ENCODE measurements at places on chromosomes 5 and 9. TPM values are rescaled to one million over a fixed set of nuclear protein-coding genes. Genes with fewer than 3 reads are reported as not detected.
A peak's percentile ranks its signal among the peaks of the same experiment; 100 is the strongest.

DIRAS2 gene
- not detected for total RNA-seq

AFF4 gene
- 51.0 TPM for total RNA-seq

ADAM19 gene
- 45.1 TPM for total RNA-seq

ZNF883 gene
- total RNA-seq = not detected

PCDHA1 gene
- not detected for total RNA-seq

ANKRD20A1 gene
- 0.05 TPM for total RNA-seq

SLC6A3 gene
- total RNA-seq = 0.23 TPM

GPR151 gene
- not detected for total RNA-seq

QRFP gene
- total RNA-seq = not detected

SLC45A2 gene
- total RNA-seq = not detected

KLHL3 gene
- total RNA-seq = not detected

GRXCR2 gene
- not detected for total RNA-seq

GMCL2 gene
- not detected for total RNA-seq

HTR1A gene
- total RNA-seq = not detected

IRX1 gene
- total RNA-seq = 4.9 TPM

- DNase-seq = no peak
These were observed 43.6 kb upstream of the PCSK1 start for GRCh38 chr5:96476654-96477053.

DNA sequence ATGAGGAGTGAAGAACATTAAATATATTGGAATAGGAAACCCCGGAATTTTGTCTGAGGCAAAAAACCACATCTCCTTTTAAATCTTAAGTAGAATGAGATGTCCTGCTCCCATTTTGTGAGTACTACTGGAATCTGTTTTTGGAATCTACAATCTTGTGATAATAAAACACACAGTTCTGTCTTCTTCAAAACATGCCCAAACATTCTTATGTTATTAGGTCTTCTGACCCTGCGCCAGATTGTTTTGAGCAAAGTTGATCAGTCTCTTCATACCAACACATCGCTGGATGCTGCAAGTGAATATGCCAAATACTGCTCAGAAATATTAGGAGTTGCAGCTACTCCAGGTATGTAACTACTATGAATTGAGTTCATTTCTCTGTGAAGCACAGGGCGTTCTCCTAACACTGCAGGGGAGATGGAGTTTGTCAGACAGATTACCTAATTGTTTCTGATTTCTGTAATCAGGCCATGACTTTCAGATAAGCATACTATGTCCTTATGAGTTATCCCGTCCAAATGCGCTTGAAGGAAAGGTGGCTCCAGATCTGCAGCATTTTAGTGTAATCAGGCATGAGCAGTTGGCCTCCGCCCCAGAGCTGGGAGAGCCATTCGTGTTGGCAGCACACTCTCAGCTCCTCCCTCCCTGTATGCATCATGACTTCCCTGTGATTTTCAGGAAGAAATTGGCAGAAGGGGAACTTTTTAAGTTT lies 88.0 kb downstream of the NLN start:
- DNase-seq = no peak

DNA sequence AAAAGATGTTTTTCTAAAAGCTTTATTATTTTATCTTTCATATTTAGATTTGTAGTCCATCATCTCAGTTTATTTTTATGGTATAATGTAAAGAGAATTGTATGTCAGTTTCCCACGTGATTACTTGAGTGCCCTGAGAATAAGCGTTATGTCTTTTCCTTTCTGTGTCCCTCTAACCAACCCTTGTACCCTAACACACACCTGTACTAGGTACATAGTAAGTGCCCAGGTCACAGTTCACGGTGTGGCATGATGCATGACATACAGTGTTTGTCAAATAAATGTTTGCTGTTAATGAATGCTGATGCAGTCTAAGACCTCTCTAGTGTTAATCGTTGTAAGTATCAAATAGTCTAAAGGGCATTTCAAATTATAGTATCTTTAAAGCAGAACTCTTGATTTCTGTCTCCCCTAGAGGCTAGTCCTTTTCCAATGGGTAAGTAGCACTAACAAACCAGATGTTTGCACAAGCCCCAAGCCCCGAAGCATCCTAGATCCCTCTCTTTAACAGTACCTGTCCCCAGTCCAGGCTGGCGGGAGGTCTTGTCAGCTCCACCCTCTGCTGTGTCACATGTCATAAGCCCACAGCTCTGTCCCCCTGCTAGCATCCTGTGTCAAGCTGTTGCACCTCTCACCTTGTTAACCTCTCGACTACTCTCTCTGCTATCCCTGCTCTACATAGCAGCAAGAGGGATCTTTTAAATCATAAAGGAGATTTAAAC lies 23.7 kb downstream of the NUP214 start:
- no peak for DNase-seq

GRCh38 chr5:149779124-149779465 lies 49.0 kb downstream of the PPARGC1B start:
- no peak for DNase-seq

DNA sequence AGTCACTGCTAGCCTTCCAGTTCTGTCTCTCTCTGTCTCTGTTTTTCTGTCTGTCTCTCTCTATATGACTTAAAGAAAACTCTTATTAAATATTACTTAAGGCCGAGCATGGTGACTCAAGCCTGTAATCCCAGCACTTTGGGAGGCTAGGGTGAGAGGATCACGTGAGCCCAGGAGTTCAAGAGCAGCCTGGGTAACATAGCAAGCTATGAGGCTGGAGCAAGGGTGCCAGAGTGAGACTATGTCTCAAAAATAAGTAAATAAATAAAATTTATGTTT lies 1.7 kb upstream of the GBGT1 start:
- DNase-seq = no peak

DNA sequence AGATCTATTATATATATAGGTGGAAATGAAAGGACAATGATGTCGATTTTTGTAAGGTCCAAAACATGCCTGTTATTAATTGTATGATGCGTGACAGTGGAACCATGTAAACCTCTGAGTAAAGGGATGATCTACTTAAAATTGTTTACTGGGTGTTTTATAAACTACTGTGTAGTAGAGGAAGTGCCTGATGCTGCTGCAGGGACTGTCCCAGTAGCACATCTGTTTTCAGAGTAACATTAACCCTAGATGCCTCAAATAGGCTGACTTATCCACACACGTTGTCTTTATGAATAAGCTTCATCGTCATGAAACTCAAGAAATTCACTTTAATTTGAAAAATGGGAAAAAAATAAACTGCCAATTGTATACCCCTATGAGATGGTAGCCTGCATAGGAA lies 1.7 kb downstream of the CAMK4 start:
- DNase-seq = no peak

GRCh38 chr9:123614306-123615263 lies 258.6 kb downstream of the CRB2 start:
- DNase-seq = no peak

DNA sequence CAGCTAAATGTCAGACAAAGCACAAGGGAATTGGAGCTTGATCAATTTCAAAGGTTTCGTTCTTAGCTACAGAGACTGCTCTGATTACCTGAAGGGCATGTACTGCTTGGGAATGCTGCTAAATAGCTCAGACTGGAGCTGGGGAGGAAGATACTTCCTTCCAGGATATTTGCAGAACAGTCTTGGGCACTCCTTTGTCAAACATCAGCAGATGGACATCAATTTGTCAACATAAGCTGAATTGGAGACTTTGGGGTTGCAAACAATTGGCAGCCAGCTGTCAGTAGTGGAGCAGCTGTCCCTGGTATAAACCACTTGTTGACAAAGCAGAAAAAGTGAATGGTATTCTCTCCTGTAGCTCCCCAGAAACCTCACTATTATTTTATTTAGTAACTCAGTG lies 182.0 kb downstream of the CCDC192 start:
- DNase-seq = peak; percentile 81

- DNase-seq = no peak
These were observed 141.1 kb upstream of the RAD23B start for GRCh38 chr9:107141967-107142366.

GRCh38 chr5:100787648-100788047 lies 115.4 kb downstream of the ST8SIA4 start:
- DNase-seq = no peak

- peak; percentile 86 for DNase-seq
These were observed 13.9 kb downstream of the TGFBI start for GRCh38 chr5:136042665-136043121.

DNA sequence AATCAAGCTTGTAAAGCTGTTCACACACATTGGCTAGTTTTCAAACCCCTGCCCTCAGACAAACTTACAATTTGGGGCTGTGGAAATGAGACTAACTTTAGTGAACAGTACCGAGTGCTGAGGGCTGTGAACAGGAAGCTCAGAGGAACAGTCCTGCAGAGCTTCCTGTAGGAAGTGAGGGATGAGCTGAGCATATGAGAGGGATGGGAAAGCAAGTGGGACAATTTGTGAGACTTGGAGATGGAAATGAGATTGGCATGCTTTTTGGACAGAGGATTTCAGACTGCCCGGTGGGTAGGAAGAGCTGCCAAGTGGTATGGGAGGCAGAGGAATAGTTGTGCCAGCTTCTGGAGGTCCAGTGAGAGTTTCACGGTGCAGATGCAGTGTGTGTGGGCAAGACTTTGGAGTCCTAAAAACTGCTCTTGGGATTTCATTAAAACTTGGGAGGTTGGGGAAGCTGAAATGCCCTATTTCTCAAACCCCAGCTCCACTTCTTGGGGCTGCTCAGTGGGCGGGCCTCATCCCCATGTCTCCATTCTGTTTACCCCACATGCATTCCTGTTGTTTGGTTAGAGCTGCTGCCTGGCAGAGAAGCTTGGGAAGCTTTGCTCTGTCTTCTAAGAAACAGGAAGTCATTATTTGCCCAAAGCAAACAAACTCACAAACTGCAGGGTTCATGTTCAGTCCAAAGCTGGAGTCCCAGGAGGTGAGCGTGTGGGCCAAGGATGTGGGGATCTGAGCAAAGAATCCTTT lies 267.5 kb downstream of the ZSWIM6 start:
- no peak for DNase-seq

DNA sequence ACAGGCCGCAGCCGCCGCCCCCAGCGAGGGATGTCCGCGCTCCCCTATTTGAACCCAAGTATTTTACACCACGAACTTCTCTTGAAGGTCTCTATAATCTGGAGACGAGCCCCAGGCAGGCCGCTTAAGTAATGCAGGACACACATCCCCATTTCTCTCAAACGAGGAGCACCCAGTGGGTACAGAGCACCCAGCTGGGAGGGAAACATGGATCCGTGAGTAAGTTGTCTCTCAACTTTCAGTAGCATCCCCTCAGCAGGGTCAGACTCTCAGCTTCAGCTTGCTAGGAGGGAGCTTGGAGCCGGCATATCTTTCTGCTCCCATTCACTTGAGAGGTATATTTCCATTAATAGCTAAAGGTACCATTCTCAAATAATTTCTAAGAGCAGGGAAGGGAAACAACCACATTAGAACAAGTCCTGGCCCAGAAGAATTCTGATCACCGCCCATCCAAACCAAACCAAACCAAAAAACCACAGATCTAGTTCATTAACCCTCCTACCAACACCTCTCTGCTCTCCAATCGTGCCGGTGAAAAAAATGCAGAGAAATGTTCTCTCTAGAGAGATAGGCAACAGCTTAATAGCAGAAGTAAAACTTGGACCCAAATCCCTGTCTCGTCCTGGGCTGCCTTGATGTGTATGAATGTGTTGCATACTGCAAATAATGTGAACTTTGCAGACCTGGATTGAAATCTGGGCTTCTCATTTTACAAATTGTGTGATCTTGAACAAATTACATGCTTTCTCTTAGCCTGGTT lies 910 bp downstream of the TDRD7 start:
- DNase-seq = no peak

DNA sequence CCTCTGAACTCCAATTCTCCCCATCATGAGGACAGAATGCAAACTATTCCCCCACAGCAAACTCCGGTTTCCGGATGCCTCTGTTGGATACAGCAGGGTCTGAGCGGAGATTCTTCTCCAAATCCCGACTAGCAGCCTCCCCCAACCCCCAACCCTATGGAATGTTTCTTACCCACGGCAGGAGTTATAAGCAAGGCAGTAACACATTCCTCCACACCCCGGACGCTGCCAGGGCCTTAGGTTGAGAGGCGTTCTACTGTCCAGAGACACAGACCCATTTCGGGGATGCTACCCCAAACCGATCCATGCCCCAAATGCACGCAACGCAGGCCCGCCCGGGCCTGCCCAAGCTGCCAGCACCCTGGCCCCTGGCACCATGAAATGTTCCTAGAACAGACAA lies 85.6 kb upstream of the LMX1B start:
- no peak for DNase-seq

DNA sequence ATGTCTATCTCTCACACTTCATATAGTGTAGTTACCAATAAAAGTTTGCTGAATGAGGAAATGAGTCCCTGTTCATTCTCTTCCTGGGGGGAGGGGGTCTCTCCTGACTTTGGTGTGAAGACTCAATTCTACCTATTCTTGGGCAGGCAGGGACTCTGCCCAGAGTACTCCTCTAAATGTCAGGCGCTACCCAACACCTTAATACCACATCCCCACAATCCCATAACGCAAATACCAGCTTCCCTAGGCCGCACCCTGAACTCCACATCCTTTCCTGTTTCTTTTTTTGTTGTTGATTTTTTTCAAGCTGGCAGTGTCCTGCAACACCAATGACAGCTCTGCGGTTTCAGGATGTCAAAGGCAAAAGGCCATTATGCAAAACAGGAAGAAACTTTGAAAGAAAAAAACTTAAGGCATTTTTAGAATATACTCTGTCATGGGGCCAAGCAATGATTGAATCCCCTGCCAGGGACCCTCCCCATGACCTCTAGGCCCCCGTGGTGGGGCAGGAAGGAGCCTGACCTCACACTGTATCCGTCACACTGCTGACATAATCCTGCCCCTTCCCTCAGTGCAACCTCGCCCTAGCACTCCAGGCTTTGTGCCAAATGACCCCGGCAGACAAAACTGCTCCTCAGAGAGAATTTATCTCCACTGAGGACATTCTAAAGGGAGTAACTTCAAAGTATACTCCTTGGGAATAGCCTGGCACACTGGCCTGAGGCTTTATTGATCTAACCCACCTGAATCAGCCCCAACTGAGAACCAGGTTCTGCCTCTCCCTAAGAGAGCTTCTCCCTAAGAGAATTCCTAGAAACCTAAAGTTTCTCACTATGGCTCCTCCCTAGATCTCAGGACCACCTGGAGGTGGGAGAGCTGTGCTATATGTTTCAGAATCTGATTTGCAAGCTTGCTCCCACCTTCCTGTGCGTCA lies 8.0 kb downstream of the B4GALT1 start:
- peak; percentile 36 for DNase-seq

GRCh38 chr5:1104327-1105006 lies 7.4 kb downstream of the SLC12A7 start:
- DNase-seq = no peak

GRCh38 chr9:92180669-92181181 lies 65.5 kb upstream of the SPTLC1 start:
- peak; percentile 91 for DNase-seq

DNA sequence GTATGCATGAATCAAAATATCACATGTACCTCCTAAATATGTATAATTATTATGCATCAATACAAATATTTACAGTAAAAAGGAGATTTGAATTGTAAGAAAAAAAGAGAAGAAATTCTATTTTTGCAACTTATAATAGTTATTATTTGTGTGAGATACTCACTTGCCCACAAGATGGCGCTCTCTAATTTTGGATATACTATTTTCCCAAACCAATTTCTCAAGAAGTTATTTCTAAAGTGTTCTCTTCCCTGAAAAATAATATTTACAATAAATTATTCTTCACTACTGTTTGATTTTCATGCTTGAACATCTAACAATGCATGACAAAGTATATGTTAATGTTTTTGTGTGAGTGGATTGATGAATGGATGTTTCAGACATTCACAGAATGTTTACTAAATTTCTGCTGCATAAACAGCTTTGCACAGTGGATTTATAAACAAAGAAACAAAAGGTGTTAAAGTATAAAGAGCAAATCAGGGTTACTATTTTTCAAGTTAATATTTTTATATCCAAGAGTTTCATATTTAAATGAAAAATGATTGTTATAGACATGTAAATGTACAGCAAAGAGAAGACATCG lies 503.4 kb downstream of the PDE4D start:
- DNase-seq = peak; percentile 61

All from SJCRH30 (cell line).